AG10803 (cell line): ENCODE measurements at places on chromosomes 16 and 17.

DNA sequence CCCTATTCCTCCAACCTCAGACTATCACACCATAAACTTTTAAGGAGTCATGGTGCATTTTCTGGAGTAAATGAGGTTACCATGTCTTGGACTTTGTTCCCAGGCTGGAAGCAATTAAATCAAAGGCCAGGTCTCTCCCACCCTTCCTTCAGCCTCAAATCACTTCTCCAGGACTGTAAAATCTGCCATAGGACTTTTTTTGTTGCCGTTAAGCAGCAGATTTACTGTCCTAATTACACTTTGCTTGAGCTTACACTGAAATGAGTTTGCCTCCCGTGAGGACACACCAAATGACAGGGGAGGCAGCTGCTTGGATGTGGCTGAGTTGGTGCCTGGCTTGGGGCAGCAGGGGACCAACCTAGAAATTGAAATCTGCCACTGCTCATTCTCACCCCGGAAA is 14.7 kb downstream of the DCAKD start:
- DNase-seq: no peak

DNA sequence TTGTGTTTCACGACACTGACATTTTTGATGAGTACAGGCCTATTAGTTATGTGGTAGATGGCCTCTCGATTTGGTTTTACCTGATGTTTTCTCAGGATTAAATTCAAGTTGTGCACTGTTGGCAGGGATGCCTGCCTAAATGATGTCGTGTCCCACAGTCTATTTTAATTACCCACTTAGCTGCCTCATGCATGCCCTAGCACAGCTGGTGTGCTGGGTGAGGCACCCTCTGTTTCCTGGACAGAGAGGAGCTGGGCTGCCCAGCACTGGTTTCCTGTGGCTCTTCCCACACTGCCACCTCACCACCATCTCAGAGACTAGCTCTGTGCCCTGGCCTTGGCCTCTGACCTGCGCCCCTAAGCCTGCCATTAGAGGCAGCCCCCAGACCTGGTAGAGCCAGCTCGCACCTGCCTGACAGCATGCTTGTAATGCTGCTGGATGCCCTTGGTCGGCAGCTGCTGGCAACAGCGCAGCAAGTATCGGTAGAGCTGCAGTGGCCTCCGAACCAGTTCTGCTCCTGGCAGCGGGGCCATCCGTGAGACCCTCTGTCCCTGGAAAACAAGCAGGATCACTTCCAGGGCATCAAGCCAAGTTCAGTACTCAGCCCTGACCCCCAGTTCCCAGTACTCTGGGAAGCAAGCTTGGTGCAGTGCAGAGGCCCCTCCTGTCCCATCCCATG is 10.9 kb downstream of the LYRM9 start:
- DNase-seq: no peak

DNA sequence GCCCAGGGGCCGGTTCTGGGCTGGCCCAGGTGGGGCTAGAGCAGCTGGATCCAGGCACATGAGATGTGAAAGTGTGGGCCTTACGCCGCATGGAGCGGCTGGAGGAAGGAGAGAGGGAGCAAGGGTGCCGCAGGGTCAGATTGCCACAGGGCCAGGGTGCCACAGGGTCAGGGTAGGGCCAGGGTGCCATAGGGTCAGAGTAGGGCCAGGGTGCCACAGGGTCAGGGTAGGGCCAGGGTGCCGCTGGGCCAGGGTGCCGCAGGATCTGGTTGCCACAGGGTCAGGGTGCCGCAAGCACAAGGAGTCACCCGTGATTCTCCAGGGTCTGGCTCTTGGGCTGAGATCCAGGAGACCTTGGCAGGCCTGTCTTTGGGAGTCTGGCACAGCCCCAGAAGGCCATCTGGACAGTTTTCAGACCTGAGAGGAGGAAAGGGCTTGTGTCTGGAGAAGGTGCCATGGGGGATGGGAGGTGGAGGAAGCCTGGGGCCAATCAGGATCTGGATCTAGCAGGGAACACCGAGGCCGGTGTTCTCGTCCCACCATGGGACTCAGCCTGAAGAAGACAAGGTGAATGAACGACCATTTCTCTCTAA is 13.1 kb upstream of the LASP1NB start:
- peak; percentile 54 for DNase-seq

DNA sequence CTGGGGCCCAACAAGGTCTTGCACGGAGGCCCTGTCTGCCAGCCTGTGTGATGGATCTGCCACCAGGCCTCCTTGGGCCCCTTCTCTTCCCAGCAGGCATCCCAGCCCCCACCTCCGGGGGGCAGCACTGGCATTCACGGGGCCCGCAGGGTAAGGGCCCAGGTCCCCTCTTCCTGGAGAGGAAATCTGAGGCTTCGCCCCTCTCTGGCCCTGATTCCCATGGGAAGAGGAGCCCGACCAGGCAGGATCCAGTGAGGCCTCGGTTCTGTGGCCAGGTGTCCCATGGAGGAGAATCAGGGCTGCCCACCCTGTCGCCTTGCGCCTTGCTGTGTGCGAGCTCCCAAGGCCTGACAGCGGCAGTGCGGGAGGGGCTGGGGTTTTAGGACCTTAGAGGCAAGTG is 48.4 kb downstream of the PDPK1 start:
- no peak for DNase-seq

DNA sequence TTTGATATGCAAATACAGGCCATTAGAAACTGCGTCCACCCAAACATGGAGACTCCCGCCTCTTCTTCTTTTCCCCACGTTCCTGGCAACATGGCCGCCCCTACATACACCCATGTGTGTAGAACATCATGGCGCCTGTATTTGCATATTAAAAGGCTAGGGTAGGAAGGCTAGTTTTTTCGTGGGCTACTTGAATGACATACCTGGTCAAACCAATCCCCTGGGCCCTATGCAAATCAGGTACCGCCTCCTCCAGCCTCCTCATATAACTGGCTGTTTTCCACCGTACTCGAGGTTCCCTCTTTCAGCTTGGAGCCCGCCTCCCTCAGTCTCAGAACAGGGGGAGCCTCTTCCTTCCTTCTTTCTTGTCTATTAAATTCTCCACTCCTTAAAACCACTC is 840 bp upstream of the CD300LB start:
- no peak for DNase-seq

GRCh38 chr17:75551266-75551665 is 25.8 kb downstream of the LLGL2 start:
- DNase-seq: no peak

- peak; percentile 30 for DNase-seq
Measured at GRCh38 chr16:57536306-57537193, at the start of gene CCDC102A. Gene CCDC102A, minus strand, starts transcription at chr16:57536571. Its CDS starts 7,394 bp downstream, at chr16:57529177.

DNA sequence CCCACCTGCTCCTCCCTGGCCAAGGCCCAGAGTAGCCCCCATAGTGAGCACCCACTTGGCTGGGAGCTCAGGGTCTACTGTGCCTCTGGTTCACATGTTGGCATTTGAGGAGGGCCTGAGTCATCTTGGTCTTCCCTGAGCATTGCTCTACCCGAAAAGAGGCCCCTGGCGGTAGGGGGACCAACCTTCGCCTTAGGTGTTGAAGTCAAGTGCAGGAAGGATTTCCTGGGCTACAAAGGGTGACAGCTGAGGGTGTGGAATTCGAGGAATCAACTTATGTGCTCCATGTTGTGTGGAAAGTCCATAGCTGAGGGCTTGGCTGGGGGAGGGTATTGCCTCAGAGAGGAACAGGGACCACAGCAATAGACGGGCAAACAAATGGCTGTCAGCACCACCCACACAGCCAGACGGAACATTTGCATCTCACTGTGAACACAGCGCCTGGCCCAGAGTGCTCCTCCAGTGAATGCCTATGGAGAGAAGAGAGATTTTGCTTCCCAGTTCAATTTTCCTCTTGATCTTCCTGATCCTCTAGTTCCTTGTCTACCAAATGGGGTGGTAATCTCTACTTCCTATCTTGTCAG is 35.6 kb upstream of the NGFR start:
- DNase-seq: no peak
